Myometrial cell (primary cell): ENCODE measurements at places on chromosomes 13 and 19. TPM values are rescaled to one million over a fixed set of nuclear protein-coding genes. Genes with fewer than 3 reads are reported as not detected.

WTIP gene
- 34.2 and 46.7 TPM in 2 replicates for total RNA-seq

SIX5 gene
- total RNA-seq = 16.1 and 21.0 TPM in 2 replicates

CD79A gene
- total RNA-seq = 0.35 TPM in 1 of 2 replicates, not detected in the other

METTL21C gene
- total RNA-seq = not detected in 2 replicates

ZNF587 gene
- 6.3 and 14.9 TPM in 2 replicates for total RNA-seq

PSG5 gene
- 6.7 and 7.8 TPM in 2 replicates for total RNA-seq

S1PR4 gene
- not detected in 2 replicates for total RNA-seq

CACNG6 gene
- 0.18 and 1.2 TPM in 2 replicates for total RNA-seq

FCAR gene
- total RNA-seq = not detected in 2 replicates

IGSF23 gene
- total RNA-seq = 3.7 TPM in 1 of 2 replicates, not detected in the other

VSTM2B gene
- not detected in 2 replicates for total RNA-seq

NACC1 gene
- total RNA-seq = 83.6 and 93.0 TPM in 2 replicates

PTGER1 gene
- 0.86 and 0.89 TPM in 2 replicates for total RNA-seq

UNC13A gene
- not detected in 2 replicates for total RNA-seq

OR4F17 gene
- total RNA-seq = not detected in 2 replicates

NLRP5 gene
- not detected in 2 replicates for total RNA-seq

OVOL3 gene
- not detected in 2 replicates for total RNA-seq

ZNF226 gene
- 17.6 and 27.6 TPM in 2 replicates for total RNA-seq

MBD3L2 gene
- not detected in 2 replicates for total RNA-seq

KLHL1 gene
- not detected in 2 replicates for total RNA-seq

ZNF429 gene
- total RNA-seq = 4.6 and 16.0 TPM in 2 replicates

ZSWIM9 gene
- 0.29 and 0.89 TPM in 2 replicates for total RNA-seq

ZNF266 gene
- 5.3 and 8.1 TPM in 2 replicates for total RNA-seq

RSPH6A gene
- not detected in 2 replicates for total RNA-seq

ANKRD24 gene
- 0.18 and 0.58 TPM in 2 replicates for total RNA-seq

DCLK1 gene
- 0.29 and 1.2 TPM in 2 replicates for total RNA-seq

CYP2A7 gene
- not detected in 2 replicates for total RNA-seq

OR7C1 gene
- not detected in 2 replicates for total RNA-seq

ZNF541 gene
- total RNA-seq = not detected in 2 replicates

ZNF358 gene
- total RNA-seq = 20.2 and 22.5 TPM in 2 replicates

TTC9B gene
- total RNA-seq = not detected in 2 replicates

TSHZ3 gene
- 9.5 and 13.8 TPM in 2 replicates for total RNA-seq

CLEC17A gene
- total RNA-seq = not detected in 2 replicates

NDUFA13 gene
- 17.5 and 174 TPM in 2 replicates for total RNA-seq
